ENCODE measurements at places on chromosomes 3 and 15.

GRCh38 chr3:74329096-74329495, 285.4 kb downstream of the CNTN3 start:
- DNase-seq: no peak

DNA sequence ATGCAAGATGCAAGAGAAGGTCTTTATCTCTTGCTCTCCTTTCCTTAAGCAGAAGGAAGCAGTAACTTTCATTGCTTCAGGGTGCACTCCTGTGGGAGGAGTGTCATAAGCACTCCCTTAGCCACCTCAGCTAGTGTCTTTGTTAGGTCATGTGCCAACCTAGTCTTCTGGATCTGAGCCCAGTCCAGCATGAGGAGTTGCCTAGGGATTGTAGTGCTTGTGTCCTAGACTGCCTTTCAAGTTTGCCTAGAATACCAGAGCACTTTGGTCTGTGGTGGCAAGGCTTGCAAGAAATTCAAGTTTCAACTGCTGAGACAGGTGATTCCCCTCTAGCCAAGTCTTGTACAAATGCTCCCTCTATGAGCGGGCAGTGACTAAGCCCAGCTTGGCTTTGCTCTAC, 633.6 kb downstream of the ZNF385D start:
- no peak for DNase-seq

- DNase-seq: no peak
Measured at GRCh38 chr3:42739401-42740158, 33.5 kb downstream of the CCDC13 start.

DNA sequence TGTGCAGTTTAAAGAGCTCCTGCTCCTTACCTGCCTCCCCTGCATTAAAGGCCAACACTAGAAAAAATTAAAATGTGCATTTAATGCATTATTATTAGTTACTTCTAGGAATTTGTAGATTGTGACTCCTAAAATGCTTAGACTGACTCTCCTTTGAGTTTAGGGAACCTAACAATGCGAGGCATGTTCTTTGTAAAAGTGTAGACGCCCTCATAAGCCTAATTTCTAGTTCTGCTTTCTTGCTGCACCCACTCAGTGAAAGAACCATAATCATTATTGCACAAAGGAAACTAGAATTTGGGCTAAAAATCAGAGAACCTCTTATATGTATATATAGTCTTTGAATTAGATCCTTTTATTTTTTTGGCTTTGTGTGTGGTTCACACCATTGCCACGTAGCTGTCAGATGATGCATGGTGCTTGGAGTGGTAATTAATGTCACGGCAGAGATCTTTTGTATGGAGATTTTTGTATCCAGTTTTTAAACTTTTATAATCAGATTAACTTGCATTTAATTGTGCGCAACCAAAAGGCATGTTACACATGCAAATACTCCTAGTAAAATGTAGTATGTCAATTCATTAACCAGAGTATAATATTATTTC, 710 bp downstream of the ABHD10 start:
- DNase-seq: no peak

DNA sequence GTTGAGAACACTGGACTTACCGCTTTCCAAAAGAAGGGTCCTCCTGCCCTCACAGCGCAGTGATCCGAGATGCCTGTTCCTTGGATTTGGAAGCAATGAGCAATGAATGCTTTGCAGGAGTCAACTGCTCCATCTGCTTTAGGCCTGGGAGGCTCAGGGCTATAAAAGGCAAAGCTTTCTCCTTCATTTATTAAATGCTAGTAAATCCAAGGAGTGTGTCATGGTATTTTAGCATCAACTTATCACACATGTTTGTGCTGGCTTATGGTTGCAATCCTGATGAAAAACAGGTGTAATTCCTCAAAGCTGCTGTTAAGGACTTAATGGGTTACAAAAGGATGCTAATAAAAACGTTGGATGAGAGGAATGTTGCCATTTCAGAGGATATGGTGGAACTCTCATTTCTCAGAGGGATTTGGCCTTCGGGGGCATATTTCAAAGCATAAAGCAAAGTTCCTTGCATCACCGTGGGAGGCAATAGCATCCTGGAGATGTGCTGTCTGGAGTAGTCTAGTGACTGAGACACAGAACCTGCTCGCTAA, 158.5 kb upstream of the TPM1 start:
- DNase-seq: peak; percentile 14

GRCh38 chr3:36942638-36943248, 2.1 kb downstream of the TRANK1 start:
- no peak for DNase-seq

DNA sequence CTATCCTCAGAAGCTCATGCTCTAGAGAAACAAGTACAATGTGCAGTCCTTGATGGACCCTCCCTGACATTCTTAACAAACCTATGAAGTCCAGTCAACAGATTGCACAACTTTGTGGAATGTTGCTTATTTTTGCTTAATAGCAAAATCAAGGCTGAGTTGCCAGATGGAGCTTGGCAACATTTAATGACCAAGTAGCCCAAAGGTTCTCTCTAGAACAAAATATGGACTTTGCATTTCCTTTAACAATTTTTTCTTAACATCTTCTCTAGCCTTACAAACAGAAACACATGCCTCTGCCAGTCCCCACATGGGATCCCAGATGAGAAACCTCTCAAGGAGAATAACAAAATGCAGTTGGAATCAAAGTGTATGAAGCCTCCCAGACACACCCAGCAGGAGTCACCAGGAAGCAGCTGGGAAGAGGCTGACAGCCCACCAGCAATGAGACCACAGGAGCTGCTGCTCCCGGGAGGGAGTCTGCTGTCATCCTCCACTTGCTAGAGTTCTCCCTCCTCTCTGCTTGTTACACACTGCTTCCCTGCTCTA, 422.5 kb upstream of the CDIN1 start:
- no peak for DNase-seq

- DNase-seq: no peak
Measured at GRCh38 chr3:86772699-86773098, 218.2 kb downstream of the VGLL3 start.

DNA sequence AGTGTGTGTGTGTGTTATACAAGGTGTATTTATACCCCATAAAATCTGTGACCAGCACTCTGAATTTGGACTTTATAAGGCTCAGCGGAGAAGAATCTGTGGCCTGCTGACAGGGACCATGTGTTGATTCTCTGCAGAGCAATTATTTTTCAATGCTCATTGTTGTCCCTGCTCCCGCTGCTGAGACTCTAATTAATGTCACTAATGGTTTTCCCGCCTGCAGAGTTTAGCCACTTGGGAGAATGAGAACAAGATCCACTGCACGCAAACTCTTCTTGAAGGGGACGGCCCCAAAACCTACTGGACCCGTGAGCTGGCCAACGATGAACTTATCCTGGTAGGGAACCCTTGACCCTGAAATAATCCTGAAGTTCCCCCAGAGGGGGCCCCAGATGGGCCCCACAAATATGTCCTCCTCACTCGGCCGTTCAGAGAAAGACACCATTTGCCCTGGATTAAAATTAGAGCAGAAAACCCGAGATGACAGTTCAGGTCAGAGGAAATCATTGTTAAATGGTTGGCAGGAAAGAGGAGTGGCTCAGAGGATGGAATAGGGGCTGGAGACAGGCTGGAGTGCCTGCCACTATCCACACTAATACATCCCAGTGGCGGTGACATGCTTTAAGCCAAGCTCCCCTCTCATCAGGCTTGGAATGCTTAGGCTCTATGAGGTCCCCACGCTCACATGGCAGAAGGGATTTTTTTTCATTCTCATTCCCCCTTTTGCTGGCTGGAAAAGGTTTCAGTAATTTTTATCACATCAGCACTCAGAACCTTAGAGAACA, 3.3 kb downstream of the CRABP1 start:
- DNase-seq: no peak

GRCh38 chr3:26104851-26105251, 315.0 kb downstream of the OXSM start:
- peak; percentile 61 for DNase-seq

DNA sequence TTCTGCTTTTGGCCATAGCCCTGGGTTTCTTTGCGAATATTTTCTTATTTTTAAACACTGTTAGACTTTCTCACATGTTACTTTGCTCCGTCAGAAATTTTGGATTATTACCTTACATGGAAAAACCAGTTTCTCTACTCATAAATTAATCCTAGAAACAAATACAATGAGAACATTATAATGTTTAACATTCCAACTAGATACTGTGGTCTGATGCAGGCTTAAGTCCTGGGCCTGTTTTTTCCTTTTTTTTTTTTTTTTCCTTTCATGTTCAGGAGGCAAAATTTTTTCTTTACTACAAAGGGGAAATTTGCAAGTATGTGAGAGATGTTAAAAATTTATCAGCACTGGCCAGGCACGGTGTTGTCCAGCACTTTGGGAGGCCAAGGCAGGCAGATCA, 28.9 kb downstream of the POPDC2 start:
- DNase-seq: no peak

GRCh38 chr3:129483870-129484269, 43.8 kb downstream of the IFT122 start:
- no peak for DNase-seq

- DNase-seq: no peak
Measured at GRCh38 chr3:152780553-152780952, 54.4 kb upstream of the P2RY1 start.

- no peak for DNase-seq
Measured at GRCh38 chr15:79211481-79211880, 71.0 kb upstream of the ANKRD34C start.

- DNase-seq: no peak
Measured at GRCh38 chr3:39476783-39477182, 9.3 kb downstream of the MOBP start.

- DNase-seq: no peak
Measured at GRCh38 chr3:123562547-123562946, 22.3 kb downstream of the HACD2 start.

DNA sequence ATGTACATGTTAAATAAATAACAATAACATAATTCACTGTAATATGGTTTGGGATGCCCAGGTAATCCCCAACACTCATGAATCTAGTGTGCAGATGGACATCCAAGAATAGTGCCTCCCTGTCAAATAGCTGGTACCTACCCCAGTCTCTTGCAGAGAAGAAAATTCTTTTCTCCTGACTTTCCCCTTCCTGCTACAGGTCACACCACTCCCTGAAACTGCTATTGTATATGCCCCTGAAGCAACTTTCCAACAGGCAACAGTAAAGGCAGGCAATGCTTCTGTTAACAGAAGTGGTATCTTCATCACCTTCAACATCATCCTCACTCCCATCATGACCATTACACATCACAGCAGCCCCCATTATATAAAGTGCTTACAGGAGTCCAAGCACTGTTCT, 431.6 kb downstream of the MAGI1 start:
- no peak for DNase-seq

Measured in spinal cord (tissue), 10 donors.